Kidney (tissue), 22 donors: ENCODE measurements at places on chromosomes 3 and 15. TPM values are rescaled to one million over a fixed set of nuclear protein-coding genes. Genes with fewer than 3 reads are reported as not detected.

Gene TMEM266
- 3.1 TPM for polyA plus RNA-seq

DNA sequence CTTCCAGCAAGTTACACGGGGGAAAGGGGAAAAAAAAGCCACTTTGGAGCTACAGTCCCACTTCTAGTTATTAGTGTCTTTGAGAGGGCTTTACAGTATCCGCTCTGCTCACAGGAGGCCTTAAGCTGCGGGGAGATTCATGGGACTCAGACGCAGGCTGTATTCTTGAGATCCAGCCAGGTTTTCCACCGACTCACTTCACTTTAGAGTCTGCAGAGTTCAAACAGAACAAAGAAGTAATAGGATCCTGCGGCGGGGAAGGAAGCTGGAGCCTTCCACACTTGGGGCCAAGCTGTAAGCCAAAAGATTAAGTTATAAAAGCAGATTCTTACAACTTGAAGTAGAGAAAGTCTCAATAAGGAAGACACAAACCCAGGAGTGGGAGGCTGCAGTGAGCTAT lies 60.2 kb upstream of the FAM174B start:
- H3K27me3 ChIP-seq: no peaks in the 10 kb centered on the region
- no peaks in the 10 kb centered on the region for H3K4me1 ChIP-seq
- no peak overlapping the region for H3K4me3 ChIP-seq
- H3K36me3 ChIP-seq: no peaks in the 10 kb centered on the region

- H3K4me1 ChIP-seq: no peaks in the 10 kb centered on the region
- H3K27ac ChIP-seq: no peak overlapping the region
- no peak overlapping the region for H3K4me3 ChIP-seq
- no peak for DNase-seq
These were observed 78.1 kb upstream of the ADAMTS9 start for GRCh38 chr3:64765947-64766346.

GRCh38 chr3:146280864-146281263 lies 30.0 kb upstream of the PLSCR4 start:
- H3K4me1 ChIP-seq: no peaks in the 10 kb centered on the region
- H3K36me3 ChIP-seq: no peaks in the 10 kb centered on the region
- no peaks in the 10 kb centered on the region for H3K27me3 ChIP-seq
- H3K27ac ChIP-seq: no peak overlapping the region
- no peak for DNase-seq

Gene MB21D2
- polyA plus RNA-seq: 3.2 TPM

DNA sequence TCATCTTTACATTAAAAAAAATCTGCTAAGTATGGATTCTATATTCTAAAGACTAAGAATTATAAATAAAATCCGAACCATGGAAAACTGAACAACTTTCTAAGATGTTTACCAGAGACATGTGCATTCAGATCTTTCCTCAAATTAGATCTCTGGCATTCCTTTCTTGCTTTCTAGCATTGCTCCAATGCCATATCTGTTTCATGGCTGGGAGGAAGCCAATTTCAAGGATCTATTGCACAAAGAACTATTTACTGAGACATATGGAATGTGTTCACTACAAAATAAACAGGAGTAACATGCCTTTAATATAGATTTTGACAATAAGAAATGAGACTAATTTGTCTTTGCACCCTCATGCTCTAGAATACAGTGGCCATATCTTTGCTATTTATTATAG lies 45.1 kb upstream of the NANOGP8 start:
- H3K36me3 ChIP-seq: no peaks in the 10 kb centered on the region
- no peaks in the 10 kb centered on the region for H3K4me1 ChIP-seq
- H3K27me3 ChIP-seq: no peaks in the 10 kb centered on the region
- no peak overlapping the region for H3K4me3 ChIP-seq

Gene CCR2
- polyA plus RNA-seq: 0.62 TPM

- H3K4me3 ChIP-seq: no peak overlapping the region
- no peaks in the 10 kb centered on the region for H3K27me3 ChIP-seq
- no peaks in the 10 kb centered on the region for H3K36me3 ChIP-seq
- H3K4me1 ChIP-seq: no peaks in the 10 kb centered on the region
- no peak overlapping the region for H3K27ac ChIP-seq
These were observed 137.6 kb downstream of the GOLIM4 start for GRCh38 chr3:167958141-167958540.

DNA sequence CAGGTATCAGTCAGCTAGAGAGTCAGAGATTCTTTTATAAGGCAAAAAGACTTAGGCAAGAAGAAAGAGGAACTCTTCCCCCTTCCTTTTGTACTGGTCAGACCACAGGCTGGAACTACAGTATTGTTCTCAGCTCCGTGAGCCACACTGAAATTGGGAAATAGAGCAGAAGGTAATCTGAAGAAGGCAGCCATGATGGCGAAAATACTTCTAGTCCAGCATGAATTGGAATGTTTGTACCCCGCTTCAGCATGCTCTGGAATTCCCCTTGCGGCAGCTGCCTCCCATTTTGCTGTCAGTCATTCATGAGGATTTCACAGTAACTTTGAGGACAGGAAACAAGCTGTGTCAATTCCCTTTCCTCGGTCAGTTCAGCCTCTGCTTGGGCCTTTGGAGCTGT lies 96.2 kb downstream of the CORO2B start:
- H3K4me1 ChIP-seq: peaks cover 9% of the 10 kb centered on the region
- no peak overlapping the region for H3K27ac ChIP-seq
- no peak overlapping the region for H3K4me3 ChIP-seq

Gene SLC28A1
- polyA plus RNA-seq: 51.2 TPM

Gene XRN1
- polyA plus RNA-seq: 2.8 TPM

DNA sequence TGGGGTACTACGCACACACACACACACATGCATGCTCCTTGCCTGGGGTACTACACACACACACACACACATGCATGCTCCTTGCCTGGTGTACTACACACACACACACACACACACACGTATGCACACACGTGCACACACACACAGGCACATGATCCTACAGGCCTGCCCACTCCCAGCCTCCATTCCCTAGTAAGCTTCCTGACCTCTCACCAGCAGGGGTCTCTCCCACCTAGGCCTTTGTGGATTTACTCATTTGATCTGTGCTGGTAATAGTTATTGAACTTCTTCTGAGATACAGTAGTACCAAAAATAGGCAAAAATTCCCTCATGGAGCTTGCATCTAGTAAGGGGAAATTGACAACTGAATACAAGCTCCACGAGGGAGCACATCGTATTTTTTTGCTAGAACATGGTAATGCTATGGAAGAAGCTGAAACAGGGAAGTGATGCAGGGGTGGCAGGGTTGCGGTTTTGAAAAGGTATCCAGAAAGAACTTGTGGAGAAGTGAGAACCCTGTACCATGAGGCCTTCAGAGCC lies 19.1 kb downstream of the TTC21A start:
- no peaks in the 10 kb centered on the region for H3K27me3 ChIP-seq
- DNase-seq: peak; percentile 71

DNA sequence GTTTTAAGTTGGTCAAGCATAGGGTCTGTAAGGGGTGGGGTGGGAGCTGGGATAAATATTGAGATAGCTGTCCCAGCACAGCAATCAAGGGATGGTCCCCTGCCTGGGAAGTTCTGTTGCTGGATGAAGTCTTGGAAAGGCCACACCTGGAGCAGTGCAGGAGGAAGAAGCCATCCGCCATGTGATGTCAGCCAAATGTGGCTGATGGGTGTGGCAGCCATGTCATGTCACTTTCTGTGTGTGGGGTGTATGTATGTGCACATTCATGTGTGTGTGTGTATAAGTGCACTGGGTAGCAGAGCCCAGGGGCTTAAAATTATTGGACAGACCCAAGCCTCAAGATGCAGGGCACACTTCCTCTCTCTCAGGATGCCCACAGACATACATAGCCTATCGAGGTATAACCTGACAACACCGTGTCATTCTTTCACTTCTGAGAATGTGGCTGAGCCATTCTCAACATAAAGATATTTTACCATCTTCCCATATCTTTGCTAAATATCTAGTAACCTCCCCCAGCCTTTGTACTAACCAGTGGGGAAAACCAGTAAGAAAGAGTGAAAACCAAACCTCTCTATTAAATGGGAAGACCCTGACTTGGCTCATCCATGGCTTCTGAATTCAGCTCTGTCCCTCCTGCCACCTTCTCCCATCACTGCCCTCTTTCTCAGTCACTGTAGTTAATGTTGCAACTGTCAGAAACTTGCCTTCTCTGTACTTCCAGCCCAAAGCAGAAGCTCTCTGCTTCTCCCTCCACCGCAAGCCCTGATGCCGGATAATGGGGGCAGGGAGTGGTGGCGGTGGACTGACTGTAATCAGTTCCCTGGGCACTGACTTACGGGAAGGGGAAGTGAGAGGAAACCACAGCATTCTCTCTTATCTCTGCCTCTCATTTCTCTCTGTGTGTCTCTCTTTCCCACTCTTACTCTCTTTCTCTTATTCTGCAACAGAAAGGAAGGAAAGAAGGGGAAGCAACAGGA lies 11.2 kb downstream of the TNFSF10 start:
- H3K4me3 ChIP-seq: no peak overlapping the region
- H3K4me1 ChIP-seq: no peaks in the 10 kb centered on the region
- H3K27ac ChIP-seq: no peak overlapping the region

DNA sequence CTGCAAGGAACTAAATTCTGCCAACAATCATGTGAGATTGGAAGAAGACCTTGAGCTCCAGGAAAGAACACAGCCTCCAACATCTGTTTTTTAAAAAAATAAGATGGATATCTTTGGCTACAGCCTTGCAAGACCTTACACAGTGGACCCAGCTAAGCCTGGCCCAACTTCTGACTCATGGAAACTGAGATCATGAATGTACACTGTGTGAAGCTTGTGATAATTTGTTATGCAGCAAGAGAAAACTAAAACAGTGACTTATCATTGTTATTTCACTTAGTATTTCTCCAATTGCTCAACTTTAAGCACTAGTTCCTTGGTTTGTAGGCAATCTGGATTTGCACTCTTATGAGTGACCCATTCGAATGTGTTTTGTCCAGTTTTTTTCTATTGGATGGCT lies 29.3 kb downstream of the SHQ1 start:
- peaks cover 21% of the 10 kb centered on the region for H3K4me1 ChIP-seq
- H3K27ac ChIP-seq: no peak overlapping the region
- H3K36me3 ChIP-seq: no peaks in the 10 kb centered on the region
- DNase-seq: no peak

Gene PEX5L
- polyA plus RNA-seq: 0.32 TPM

DNA sequence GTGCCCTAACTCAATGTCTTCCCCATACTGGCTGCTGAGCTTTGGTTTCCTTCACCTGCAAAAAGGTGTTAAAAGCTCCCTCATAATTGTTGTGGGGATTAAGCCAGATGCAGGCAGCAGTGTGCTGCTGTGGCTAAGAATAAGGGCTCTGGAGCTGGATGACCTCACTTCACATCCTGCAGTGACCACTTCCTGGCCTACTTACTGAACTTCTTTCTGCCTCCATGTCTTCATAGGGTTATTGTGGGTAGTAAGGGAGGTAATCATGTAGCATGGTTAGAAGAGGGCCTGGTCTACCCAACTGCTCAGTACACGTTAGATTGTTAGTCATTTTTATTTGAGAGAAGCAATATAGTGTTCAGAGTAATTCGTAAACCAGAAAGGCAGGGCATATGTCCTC lies 18.4 kb downstream of the GYG1 start:
- H3K27me3 ChIP-seq: no peaks in the 10 kb centered on the region
- no peaks in the 10 kb centered on the region for H3K4me1 ChIP-seq
- no peak for DNase-seq

GRCh38 chr3:197050511-197050910 lies 20.9 kb upstream of the MELTF start:
- H3K36me3 ChIP-seq: peaks cover 17% of the 10 kb centered on the region
- no peak overlapping the region for H3K27ac ChIP-seq
- no peaks in the 10 kb centered on the region for H3K4me1 ChIP-seq
- DNase-seq: no peak
- no peaks in the 10 kb centered on the region for H3K27me3 ChIP-seq

- no peak for DNase-seq
- H3K36me3 ChIP-seq: no peaks in the 10 kb centered on the region
- H3K4me3 ChIP-seq: no peak overlapping the region
- no peaks in the 10 kb centered on the region for H3K27me3 ChIP-seq
- peaks cover 4% of the 10 kb centered on the region for H3K4me1 ChIP-seq
These were observed 14.7 kb upstream of the MBNL1 start for GRCh38 chr3:152254041-152254440.

GRCh38 chr3:139619484-139619883 lies 58.3 kb downstream of the NMNAT3 start:
- DNase-seq: no peak
- no peak overlapping the region for H3K27ac ChIP-seq
- H3K27me3 ChIP-seq: no peaks in the 10 kb centered on the region
- no peaks in the 10 kb centered on the region for H3K4me1 ChIP-seq
- no peak overlapping the region for H3K4me3 ChIP-seq

Gene PARP15
- not detected for polyA plus RNA-seq

GRCh38 chr15:68158046-68158628 lies 47.0 kb downstream of the CALML4 start:
- no peak for DNase-seq
- H3K36me3 ChIP-seq: peaks cover 14% of the 10 kb centered on the region
- no peaks in the 10 kb centered on the region for H3K27me3 ChIP-seq

- no peaks in the 10 kb centered on the region for H3K27me3 ChIP-seq
- no peaks in the 10 kb centered on the region for H3K36me3 ChIP-seq
- H3K4me1 ChIP-seq: no peaks in the 10 kb centered on the region
These were observed 9.2 kb downstream of the ALCAM start for GRCh38 chr3:105375750-105376511.

Gene IL17RB
- polyA plus RNA-seq: 87.4 TPM

Gene CASR
- polyA plus RNA-seq: 14.8 TPM

GRCh38 chr3:190024912-190025311 lies 95.8 kb downstream of the P3H2 start:
- H3K27me3 ChIP-seq: no peaks in the 10 kb centered on the region
- no peak for DNase-seq
- no peak overlapping the region for H3K4me3 ChIP-seq
- no peaks in the 10 kb centered on the region for H3K36me3 ChIP-seq

Gene SHC4
- polyA plus RNA-seq: 0.47 TPM

DNA sequence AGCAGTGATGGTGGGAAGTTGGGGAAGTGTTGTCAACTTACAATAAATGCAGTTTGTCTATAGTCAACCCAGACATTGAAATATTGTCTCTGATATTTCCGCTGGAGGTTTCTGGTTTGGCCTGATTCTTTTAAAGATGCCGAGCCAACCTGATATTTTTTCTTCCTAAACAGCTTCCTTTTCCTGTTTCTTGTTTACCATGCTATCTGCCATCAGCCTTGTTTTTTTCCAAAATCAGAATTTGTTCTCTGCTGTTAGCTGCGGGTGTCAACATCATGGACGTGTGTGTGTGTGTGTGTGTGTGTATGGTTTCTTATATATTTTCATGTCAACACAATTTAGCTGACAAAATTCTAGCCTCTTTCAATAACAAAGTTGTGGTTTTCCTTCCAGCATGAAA lies 41.2 kb upstream of the XCR1 start:
- no peak for DNase-seq
- H3K27ac ChIP-seq: no peak overlapping the region
- no peak overlapping the region for H3K4me3 ChIP-seq
- no peaks in the 10 kb centered on the region for H3K27me3 ChIP-seq

- H3K27ac ChIP-seq: no peak overlapping the region
- DNase-seq: no peak
- H3K4me3 ChIP-seq: no peak overlapping the region
- H3K36me3 ChIP-seq: no peaks in the 10 kb centered on the region
- no peaks in the 10 kb centered on the region for H3K27me3 ChIP-seq
- no peaks in the 10 kb centered on the region for H3K4me1 ChIP-seq
These were observed 13.3 kb downstream of the HRH1 start for GRCh38 chr3:11167590-11167989.
